ENCODE measurements at places on chromosomes 16 and 17. TPM values are rescaled to one million over a fixed set of nuclear protein-coding genes. Genes with fewer than 3 reads are reported as not detected.

The SLC39A11 gene
- total RNA-seq = 11.1 TPM

The KRTAP4-9 gene
- total RNA-seq = not detected

The HELZ gene
- total RNA-seq = 73.9 TPM

GRCh38 chr17:68705714-68706076 is 104.5 kb upstream of the FAM20A start:
- no peak for DNase-seq

DNA sequence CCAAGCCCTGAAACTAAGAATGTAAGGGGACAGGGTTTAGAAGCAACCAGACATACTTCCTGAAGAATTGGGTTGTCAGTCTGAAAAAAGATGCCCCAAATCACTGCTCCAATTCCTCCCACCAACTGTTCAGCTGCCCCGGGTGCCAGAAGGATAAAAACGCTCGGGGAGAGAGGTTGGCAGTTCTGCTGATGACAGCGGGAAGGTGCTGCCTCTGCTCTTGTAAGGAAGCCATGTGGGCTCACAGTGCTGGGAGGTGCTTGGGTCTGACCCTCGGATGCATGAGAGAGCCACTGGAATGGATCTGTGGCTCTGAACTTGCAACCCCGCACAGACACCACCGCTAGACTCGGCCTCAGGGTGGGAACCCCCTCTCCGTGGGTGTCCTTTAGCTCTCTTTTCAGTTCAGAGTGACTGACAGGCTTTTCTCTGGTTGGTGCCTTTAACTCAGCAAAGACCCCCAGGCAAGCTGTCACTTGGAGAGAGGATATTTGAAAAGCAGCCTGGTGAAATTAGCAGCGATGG is 364.8 kb upstream of the RBFOX1 start:
- no peak for DNase-seq

All from dermis blood vessel endothelial cell (primary cell).